ENCODE measurements at places on chromosomes 2 and 18. TPM values are rescaled to one million over a fixed set of nuclear protein-coding genes. Genes with fewer than 3 reads are reported as not detected.
A peak's percentile ranks its signal among the peaks of the same experiment; 100 is the strongest.

GRCh38 chr18:8117006-8117371 lies 492.2 kb upstream of the RAB12 start:
- DNase-seq = peak; percentile 59

DNA sequence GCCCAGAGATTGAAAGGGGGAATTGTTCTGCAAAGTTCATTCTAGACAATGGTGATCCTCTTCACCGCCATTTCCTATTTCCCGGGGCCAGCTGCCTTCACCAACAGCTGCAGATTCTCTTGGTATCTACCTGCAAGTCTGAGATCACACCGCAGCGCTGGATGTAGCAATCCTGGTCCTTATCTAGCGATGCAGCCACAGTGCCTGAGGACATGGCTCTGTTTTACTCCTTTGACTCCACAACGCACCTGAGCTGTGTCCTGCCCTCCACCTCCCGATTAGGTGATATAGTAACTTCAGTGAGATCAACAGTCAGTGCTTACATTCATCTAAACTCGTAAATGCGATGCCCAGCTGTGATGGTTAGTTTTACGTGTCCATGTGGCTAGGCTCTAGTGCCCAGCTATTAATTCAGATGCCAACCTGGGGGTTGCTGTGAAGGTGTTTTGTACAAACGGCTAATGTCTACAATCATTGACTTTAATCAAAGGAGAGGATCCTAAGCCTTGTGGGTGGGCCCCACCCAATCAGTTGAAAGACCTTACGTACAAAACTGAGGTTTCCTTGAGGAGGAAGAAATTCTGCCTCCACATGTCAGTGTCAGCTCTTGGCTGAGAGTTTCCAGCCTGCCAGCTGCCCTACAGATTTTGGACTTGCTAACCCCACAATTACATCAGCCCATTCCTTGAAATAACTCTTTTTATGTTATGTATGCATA lies 189.8 kb downstream of the SH3BP4 start:
- DNase-seq = no peak

GRCh38 chr18:33135951-33136660 lies 304.4 kb downstream of the CCDC178 start:
- DNase-seq = peak; percentile 14

DNA sequence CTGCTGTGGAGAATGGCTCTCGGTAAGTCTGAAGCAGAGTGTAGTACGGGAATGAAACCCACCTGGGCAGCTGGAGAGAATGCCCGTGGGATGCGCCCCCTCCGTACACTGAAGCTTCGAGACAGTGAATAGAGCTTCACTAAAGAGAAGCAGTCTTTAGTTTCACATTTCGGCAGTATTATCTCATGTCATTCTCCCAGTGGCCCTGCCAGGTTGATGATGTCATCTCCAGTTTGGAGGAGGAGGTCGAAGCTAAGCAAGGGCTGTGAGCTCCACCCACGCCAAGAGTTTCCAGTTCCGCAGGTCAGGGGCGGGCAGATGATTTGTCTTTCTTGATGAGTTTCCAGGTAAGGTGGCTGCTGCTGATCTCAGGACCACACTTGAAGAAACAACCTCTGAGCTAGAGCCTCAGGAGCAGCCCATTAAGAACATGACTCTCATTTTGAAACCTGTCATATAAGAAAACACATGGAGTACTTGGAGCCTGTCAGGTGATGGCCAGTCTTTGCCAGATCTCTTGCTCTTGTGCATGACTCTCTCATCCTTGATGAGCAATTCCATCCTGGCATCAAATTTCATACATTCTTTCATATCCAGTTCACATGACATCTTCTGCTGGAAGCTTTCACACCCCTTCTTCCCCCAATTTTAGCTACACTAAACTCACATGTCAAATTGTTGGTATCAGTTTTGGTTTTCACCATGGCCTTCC lies 475.0 kb downstream of the RNF144A start:
- peak; percentile 1 for DNase-seq

- DNase-seq = no peak
These were observed 83.2 kb downstream of the PPP1R1C start for GRCh38 chr2:182068811-182069210.

- no peak for DNase-seq
These were observed 644.6 kb upstream of the RAB6C start for GRCh38 chr2:129334696-129335410.

DNA sequence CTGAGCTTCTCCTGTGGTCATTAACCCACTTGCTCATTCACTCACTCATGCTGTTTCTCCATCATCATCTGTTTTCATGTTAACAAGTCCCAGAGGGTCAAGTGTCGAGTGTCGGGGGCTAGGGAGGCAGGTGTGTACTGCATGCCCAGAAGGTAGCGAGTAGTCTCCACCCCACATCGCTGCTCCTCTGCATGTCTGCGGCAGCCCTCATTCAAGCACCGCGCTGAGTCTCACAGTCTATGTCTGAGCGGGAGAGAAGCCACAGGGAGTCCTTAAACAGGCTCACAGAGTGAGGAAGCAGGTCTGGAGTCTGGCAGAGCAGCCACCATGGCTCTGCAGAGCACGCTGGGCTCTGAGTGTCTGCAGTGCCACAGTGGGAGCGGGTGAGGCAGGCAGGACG lies 121.3 kb upstream of the IL1R2 start:
- DNase-seq = no peak

DNA sequence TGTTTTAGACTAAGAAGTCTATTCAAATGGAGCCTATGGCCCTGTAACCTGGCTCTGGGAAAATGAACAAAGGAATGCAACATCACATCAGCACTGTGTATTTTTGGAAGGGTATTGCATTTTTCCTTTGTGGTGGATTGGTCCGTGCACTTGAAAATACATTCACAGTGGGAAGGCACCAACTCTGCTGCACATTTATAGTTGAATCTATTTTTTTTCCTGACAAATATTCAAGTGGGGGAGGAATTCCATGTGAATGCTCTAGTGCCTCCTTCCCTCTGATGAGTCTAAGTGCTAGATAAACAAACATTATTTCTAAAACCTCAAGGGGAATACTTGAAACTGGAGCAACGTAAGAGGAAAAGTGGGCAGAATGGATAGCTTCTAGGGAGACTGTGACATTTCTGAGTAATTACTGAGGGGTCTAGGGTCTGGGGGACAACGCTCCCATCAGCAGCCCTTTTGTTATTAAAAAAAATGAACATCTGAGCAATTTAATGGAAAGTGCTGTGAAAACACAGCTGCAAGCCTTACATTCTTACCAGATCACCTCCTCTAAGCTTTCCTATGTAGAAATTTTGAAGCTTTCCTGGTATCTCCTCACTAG lies 208.2 kb downstream of the SLC8A1 start:
- DNase-seq = peak; percentile 65

IMMT gene
- total RNA-seq = 98.5 TPM

- DNase-seq = peak; percentile 81
These were observed 219.8 kb upstream of the PARD3B start for GRCh38 chr2:204325468-204325867.

L3MBTL4 gene
- 2.2 TPM for total RNA-seq

DNA sequence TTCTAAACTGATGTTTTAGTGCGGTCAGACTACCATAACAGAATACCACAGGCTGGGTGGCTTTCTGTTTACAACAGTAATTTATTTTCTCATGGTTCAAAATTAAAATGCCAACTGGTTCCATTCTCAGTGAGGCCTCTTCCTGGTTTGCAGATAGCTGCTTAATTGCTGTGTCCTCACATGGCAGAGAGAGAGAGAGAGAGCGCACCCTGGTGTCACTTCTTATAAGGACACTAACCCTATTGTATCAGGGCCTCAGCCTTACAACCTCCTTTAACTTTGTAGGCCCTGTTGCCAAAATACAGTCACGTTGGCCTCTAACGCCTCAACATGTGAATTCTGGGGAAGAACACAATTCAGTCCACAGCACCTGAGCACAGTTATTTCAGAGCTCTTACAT lies 37.5 kb upstream of the ZNF385B start:
- peak; percentile 22 for DNase-seq

DNA sequence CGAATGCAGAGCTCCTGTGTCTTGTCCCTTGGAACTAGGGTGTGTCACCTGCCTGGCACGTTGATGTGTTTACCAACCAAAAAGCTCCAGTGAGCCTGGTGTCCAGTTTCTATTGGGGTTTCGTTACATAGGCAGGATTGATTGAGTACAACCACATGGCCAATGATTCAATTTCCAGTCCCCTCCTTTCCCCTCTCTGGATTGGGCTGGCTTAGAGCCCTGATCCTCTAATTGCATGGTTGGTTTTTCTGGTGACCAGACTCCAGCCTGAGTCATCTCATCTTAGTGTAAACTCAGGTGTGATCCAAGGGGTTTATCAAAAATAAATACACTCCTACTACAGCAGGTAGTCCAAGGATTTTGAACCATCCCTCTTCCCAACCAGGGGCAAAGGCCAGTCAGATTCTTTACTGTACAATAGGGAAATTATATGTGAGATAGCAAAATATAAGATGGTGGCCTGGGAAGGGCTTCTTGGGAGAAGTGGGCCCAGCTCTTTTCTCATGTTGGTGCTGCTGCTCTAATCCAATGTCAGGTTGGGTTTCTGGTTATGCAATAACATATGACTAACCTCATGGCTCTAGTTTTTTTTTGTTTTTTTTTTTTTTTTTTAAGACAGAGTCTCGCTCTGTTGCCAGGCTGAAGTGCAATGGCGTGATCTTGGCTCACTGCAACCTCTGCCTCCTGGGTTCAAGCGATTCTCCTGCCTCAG lies 64.7 kb upstream of the MGAT5 start:
- DNase-seq = peak; percentile 91

ARL6IP6 gene
- total RNA-seq = 40.3 TPM

PSMA8 gene
- total RNA-seq = not detected

DNA sequence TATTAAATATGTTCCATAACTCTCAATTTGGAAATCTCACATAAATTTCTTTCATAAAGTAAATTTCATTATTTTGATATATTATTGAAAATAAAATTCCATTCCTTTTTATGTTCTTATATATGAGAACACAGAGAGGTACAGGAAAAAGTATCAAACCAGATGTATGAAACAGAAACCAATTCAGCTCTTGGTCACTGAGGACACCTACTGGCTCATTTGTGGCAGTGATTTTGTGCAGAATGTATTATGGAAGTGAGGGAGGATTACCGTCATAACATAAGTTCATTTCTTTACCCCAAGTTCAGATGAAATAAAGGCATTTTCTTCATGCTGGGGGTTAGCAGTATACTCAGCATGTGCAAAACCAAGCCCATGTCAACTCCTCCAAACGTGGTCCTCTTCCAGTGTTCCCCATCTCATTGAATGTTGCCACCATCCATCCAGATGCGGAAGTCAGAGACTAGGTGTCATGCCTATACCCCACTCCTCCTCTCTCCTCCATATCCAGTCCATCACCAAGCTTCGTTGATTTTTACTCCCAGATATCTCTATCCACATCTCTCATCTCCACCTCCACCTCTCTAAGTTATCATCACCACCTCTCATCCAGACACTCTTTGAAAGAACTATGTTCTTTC lies 41.7 kb upstream of the MALL start:
- peak; percentile 67 for DNase-seq

GRCh38 chr2:5818961-5819600 lies 126.9 kb downstream of the SOX11 start:
- DNase-seq = no peak

DNAH7 gene
- total RNA-seq = 7.9 TPM

DNA sequence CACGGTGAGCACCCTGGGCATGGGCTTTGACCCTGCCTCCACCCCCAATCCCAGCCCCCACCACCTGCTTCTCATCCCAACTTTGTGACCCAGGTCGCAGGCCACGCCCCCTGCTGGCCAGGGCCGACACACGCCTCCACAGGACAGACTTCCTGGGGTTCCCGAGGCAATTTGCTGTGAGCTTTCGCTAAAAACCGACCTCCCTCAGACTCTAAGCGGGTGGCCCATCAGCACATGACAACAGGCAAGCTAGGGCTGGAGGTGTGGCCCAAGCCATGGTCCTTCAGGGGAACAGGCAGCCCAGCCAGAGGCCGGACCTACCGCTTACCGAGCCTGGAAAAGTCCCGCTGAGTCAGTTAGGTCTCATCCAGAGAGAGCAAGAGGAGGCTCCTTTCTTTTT lies 31.9 kb downstream of the C1QL2 start:
- no peak for DNase-seq

GRCh38 chr18:79607361-79607952 lies 72.1 kb upstream of the CTDP1 start:
- DNase-seq = no peak

DNA sequence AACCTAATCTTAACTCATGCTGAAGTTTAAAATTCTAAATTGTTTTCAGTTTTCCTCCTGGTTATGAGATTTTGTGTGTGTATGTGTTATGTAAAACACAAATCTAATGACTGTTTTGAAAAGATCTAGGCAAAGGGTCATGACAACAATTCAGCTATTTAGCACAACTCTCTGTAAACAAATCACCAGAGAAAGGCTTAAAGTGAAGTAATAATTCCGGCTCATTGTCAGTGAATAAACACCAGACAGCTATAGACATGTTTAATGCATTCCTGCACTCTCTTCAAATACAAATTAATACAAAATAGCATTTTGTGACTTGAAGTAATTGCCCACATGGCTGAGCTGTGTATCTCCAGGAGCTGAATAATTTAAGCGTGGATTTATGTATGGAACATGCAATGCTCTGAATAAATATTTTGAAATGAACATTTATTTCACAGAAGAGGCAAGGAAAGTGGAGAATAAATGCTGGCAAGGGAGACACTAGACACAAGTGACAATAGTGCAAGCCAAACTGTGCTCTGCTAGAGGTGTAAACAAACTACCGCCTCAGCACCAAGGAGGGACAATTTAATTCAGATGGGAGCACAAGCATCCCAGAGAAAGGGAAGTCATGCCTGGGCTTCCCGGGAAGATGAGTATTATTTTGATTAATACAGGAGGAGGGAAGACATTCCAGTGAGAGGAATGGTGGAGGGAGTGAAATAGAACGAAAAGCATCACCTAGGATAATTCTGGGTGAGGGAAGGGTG lies 133.6 kb upstream of the XPO1 start:
- peak; percentile 40 for DNase-seq

PROKR1 gene
- total RNA-seq = not detected

MALT1 gene
- 297 TPM for total RNA-seq

DNA sequence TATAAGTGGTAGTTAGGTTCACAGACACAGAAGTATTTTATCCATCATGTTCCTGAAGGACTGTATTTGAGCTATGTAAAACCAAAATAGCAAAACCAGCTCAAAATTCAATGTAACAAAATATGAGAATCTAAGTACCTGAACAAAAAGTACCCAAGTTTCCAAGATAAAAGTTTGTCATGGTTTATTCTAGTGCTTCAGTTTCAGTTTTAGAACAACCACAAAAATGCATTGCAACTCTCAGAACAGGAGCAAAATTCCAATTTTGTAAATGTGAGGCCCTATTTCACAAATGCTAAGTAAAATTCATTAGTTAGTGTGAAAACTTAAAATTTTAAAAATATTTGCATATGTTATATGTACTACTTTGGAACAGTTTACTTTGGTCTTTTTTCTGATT lies 5.0 kb upstream of the ALPK2 start:
- DNase-seq = no peak

DNA sequence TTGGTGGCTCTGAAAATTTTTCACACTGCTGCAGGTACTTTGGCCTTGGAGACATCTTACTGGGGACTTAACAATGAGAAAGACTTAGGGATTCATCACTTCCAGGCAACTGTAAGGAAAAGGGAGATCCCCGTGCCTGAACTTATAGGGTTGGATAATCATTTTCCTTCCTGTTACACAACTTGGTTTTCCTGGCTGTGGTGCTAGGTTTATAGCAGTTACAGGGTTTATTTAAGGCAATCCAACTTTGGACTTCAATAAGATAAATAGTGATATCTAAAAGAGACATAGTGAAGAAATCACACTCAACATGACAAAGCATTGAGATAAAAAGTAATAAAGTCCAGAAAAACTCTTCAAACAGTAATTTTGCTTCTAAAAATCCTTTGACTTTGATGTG lies 70.2 kb upstream of the RAPH1 start:
- DNase-seq = peak; percentile 28

- no peak for DNase-seq
These were observed 70.5 kb upstream of the RTN4 start for GRCh38 chr2:55120634-55121359.

- no peak for DNase-seq
These were observed at the start of gene COLEC12 for GRCh38 chr18:500632-501405. COLEC12 (minus strand) TSS chr18:500701; CDS start chr18:500514, 187 bp downstream.
